ENCODE measurements at places on chromosomes 11 and 22. TPM values are rescaled to one million over a fixed set of nuclear protein-coding genes. Genes with fewer than 3 reads are reported as not detected.

DNA sequence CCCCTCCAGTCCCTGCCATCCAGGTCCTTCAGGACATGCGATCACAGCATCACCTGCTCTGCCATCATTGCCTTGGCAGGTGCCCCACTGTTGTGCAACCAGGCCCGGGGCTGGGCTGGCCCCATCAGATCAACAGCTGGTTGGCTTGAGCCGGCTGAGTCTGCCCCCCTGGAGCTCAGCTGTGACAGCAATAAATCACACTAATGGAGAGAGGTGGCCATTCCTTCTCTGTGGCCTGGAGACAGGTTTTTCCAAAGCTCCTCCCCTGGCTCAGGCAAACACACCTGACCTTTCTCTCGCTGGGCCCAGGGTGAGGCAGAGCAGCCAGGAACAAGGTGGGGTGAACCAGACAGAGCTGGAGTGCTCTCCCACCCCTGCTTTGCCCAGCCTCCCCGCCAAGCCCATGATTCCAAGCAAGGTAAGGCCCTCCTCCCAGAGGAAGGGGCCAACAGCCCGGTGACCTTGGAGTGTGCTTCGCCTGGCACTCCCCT lies 8.9 kb upstream of the FXYD2 start:
- no peak for DNase-seq

- no peak for DNase-seq
Measured at GRCh38 chr11:20770414-20770946, 101.1 kb downstream of the NELL1 start.

GRCh38 chr11:61429691-61430582 lies at the start of the genes CPSF7 and SDHAF2:
Gene CPSF7 (minus strand): TSS chr11:61429975. CDS start chr11:61429235, 740 bp downstream.
Gene SDHAF2 (plus strand): TSS chr11:61430124. CDS start chr11:61430147, 23 bp downstream.
- peak; percentile 98 for DNase-seq

- no peak for DNase-seq
Measured at GRCh38 chr22:50607659-50608020, 7.0 kb downstream of the MAPK8IP2 start.

The ALX4 gene
- not detected for total RNA-seq

The SORL1 gene
- under 0.01 TPM for total RNA-seq
